Right ventricle myocardium superior (tissue), 1 donor: ENCODE measurements at places on chromosomes 6 and 20. TPM values are rescaled to one million over a fixed set of nuclear protein-coding genes. Genes with fewer than 3 reads are reported as not detected.

BPI gene
- total RNA-seq: 0.11 TPM

- peak; percentile 93 for DNase-seq
Observed at GRCh38 chr6:3751730-3752530, 417 bp upstream of the PXDC1 start.

DNA sequence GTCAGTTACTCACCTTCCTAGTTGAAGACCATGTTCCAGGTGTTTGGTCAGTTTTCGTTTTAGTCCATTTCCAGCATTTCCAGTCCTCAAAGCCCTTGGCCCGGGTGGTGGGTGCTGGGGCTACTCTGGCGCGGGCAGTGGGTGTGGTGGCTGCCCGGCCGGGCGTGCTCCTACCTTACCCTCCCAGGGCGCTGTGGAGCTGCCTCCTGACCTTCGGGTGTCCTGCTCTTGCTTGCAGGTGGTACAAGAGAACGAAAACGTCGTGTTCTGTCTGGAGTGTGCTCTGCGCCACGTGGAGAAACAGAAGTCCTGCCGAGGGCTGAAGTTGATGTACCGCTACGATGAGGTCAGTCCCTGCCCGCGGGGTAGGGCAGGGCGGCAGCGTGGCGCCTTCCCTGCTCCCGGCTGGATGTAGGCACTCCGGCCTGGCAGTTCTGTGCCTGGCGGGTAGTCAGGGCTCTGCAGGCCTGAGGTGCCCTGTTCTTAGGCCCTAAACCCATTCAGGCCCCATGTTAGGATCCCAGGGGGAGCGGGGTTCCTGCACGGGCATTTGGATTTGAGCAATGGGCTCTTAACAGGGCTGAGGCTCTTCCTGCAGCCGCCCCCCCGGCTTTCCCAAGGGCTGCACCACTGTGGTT, 145.8 kb downstream of the DTNBP1 start:
- no peak for DNase-seq

- DNase-seq: no peak
Observed at GRCh38 chr6:139533573-139534471, 159.4 kb upstream of the CITED2 start.

PEDS1 gene
- 25.9 TPM for total RNA-seq

GJA1 gene
- total RNA-seq: 214 TPM

GNAS-AS1 gene
- total RNA-seq: 0.13 TPM

- no peak for DNase-seq
Observed at GRCh38 chr6:144335914-144336313, 50.8 kb downstream of the UTRN start.

- no peak for DNase-seq
Observed at GRCh38 chr6:38354037-38354381, 285.7 kb downstream of the BTBD9 start.

DNA sequence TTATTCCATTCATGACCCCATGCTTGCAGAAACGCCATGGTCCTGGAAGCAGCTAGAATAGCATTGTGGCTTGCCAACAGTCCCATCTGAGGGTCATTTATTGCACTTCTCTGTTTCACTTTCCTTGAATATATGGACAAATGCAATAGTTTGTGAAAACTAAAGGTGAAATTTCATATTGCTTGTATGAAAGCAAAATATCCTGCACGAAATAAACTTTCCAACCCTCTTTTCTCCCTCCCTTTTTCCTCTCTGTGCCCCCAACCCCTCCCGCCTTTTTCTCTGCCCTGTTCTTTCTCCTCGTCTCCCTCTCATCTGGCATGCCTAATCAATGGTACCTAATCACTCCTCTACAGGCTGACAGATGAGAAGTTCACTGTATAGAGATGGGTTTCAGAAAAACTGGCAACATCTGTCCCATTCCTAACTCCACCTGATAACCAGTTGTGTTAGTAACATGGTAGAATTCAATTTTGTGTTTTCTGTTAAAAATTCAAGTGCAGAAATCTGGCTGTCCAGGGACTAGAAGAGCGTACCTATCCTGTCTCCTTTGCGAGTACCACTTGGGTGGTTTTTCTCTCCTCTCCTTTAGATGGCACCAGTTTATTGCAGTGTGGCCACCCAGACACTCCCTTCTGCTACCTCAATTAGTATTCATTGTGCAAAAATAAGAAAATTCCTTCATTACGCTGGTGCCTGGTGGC, 198.6 kb downstream of the FOXA2 start:
- DNase-seq: no peak

ADGB gene
- total RNA-seq: not detected

DNA sequence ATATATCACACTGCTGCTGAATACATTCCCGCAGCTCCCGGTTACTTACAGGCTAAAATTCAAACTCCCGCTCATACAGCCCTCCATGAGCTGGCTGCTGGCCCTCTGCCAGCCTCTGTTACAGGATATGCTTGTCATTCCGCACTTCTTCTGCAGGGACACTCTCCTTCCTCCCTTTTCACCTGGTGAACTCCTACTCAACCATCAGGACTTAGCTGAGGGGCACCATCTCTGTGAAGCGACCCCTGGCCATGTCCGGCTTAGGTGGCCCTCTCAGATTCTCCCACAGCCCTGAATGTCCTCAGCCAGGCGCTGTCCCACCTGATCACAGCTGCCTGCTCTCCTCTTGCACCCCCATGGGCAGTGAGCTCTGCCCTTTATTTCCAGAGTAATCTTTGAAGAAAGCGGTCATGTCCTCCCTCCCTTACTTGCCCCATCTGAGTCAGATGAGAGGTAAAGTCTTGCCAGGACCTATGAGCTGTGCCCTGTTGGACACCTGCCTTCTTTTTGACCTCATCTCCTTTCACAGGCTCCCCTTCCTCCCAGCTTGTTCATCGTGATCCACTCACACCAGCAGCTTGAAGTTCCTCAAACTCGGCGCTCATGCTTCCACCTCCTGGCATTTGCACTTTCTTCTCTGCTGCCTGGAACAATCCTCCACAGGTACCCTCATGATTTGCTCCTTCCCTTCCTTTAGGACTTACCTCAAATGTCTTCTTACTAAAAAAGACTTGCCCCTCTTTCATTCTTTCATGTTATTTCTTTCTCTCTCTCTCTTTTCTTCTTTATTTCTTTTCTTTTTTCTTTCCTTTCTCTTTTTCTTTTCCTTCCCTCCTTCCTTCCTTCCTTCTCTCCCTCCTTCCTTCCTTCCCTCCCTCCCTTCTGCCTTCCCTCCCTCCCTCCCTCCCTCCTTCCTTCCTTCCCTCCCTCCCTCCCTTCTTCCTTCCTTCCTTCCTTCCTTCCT, 5.6 kb downstream of the CYP24A1 start:
- no peak for DNase-seq

SNRNP48 gene
- 17.5 TPM for total RNA-seq

- no peak for DNase-seq
Observed at GRCh38 chr6:109221543-109222195, 126.4 kb downstream of the CEP57L1 start.

PXDC1 gene
- 24.3 TPM for total RNA-seq

DNA sequence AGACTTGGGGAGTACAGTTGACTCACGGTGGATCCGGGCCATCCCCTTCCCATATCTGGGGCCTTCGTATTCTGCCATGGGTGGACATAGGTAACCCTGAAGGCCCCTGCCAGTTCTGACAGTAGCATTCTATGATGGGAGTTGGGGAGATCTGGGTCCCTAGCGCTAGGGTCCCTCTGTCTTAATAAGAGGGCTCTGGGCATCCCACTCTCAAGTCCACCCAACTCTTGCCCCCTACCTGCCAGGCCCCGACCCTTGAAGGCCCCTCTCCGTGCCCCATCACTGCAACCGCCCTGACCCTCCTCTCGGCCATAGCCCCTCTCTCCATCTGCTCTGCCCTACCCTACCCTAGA, 6.5 kb upstream of the CAPN11 start:
- no peak for DNase-seq

OLIG3 gene
- not detected for total RNA-seq

SLC26A8 gene
- total RNA-seq: not detected

GRCh38 chr6:39812853-39813533, 20.8 kb downstream of the DAAM2 start:
- DNase-seq: no peak

DNA sequence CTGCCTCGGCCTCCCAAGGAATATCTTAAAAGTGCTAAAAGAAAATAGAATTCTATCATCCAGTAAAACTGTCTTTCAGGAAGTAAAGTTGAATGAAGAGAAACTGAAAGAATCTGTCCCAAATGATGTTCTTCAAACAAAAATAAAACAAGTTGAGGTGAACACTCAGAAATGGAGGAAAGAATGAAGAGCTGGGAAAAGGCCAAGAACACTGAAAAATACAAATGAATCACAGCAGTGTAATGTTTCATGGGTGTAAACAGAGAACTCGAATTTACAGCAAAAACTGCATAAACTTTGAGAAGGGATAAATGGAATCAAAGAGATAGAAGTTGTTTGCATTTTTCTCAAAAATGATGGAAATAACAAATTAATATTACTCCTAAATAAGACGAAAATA, 317.3 kb downstream of the TAF4 start:
- DNase-seq: no peak

C4B gene
- total RNA-seq: 58.3 TPM

DNA sequence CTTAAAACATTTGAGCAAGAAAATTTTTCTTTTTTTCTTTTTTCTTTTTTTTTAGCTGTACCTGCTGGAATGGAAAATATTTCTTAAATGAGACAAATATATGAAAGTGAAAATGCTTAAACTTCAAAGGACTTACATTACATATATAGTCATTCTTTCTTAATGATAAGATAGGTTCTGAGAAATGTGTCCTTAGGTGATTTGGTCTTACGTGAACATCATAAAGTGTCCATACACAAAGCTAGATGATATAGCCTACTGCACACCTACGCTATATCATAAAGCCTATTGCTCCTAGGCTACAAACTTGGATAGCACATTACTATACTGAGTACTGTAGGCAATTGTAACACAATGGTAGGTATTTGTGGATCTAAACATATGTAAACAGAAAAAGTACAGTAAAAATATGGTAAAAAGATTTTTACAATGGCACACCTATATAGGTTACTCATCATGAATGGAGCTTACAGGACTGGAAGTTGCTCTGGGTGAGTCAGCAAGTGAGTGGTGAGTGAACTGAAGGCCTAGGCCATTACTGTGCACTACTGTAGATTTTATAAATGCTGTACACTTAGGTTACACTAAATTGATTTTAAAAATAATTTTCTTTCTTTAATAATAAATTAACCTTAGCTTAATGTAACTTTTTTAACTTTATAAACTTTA, 54.6 kb downstream of the RPP21 start:
- no peak for DNase-seq

DNA sequence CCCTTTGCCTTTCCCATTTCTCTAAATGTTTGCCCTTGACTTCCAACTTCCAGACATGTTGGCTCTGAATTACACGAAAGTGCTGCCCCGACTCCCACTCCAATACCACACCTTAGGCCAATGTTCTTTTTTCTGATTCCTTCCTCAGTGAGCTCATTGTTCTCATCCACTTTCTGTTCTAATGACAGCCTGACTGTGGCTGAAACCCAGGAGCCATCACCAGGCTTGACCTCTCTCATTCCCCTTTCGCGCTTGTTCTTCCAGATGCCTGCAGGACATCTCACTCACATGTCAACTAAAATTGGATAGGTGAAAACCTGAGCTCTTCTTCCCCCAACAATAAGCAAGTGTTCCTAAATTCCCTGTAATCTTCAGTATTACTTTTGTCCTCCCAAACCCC, 40.4 kb downstream of the PTPRK start:
- DNase-seq: no peak

- DNase-seq: no peak
Observed at GRCh38 chr6:74199215-74199915, 503.4 kb downstream of the CD109 start.

- no peak for DNase-seq
Observed at GRCh38 chr20:22776369-22776768, 192.0 kb upstream of the FOXA2 start.

DNA sequence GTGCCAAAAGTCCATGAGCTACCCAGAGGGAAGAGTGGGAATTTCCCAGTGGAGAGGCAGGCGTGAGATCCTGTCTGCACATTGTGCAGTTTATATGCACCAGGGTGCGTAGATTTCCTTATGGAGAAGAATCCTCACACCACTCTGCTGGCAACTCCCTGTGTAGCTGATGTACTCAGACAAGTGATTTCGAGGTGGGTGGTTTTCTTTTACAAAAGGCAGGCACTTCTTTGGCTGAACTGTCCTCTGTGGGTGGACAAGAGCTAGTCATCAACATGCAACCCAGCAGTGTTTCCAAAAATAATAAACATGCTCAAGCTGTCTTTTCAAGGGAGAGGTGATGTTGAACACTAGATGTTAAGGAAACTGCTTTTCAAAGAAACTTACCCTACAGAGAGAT, 121.7 kb upstream of the NXT1 start:
- DNase-seq: no peak

GRCh38 chr6:20314866-20315845, 86.5 kb upstream of the E2F3 start:
- no peak for DNase-seq

- no peak for DNase-seq
Observed at GRCh38 chr6:46651816-46652215, 802 bp downstream of the CYP39A1 start.

GRCh38 chr20:19291024-19291817, 78.8 kb downstream of the SLC24A3 start:
- no peak for DNase-seq

GRCh38 chr20:10709916-10710315, 36.1 kb upstream of the JAG1 start:
- DNase-seq: no peak

GRCh38 chr20:38418509-38419204, 16.5 kb downstream of the SNHG17 start:
- peak; percentile 80 for DNase-seq

PRSS16 gene
- total RNA-seq: not detected

EYS gene
- total RNA-seq: not detected
